Epithelial cell of esophagus (primary cell): ENCODE measurements at places on chromosomes 7 and 10.

DNA sequence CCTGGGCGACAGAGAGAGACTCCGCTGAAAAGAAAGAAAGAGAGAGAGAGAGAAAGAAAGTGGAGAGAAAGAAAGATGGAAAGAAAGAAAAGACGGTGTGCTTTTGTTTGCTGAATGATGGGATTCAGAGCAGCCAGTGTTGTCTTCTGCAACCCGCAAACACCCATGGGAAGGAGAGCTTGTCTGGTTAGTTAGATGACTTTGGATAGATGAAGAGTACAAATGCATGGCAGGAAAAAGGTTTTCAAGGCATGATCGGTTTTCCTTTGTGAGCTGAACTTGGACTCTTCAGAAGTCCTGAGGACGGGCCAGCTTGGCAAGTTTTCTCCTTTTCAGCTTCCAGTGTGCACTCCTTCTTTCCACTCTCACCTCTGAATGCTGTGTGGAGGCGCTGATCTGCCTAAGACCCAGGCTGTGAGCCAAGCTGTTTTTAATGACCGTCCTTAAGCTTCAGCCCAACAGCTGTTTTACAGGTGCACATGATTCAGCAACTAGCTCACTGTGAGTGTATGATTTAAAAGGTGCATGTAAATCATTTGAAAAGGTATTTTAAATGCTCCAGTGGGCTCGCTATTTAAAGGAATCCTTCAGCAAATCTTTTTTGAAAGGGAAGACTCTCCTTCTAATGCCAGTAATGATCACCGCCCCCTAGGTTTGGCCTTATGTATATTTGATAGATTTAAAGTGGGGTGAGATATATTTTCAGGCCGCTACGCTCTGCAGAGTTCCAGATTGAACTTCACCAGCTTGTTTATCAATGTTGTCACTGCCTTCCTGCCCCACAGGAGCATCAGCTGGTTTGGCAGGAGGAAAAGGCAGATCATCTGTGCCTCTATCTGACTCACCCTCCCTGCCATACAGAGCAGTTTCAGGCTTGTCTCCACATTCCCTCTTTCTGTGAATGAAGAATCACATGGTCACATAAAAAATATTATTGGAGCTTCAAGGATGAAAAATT, 115.0 kb downstream of the PLXDC2 start:
- DNase-seq = peak; percentile 94

GRCh38 chr7:95517458-95517857, 31.7 kb downstream of the ASB4 start:
- no peak for DNase-seq

- no peak for DNase-seq
Observed at GRCh38 chr7:150375662-150376521, 3.2 kb upstream of the ZNF775 start.

DNA sequence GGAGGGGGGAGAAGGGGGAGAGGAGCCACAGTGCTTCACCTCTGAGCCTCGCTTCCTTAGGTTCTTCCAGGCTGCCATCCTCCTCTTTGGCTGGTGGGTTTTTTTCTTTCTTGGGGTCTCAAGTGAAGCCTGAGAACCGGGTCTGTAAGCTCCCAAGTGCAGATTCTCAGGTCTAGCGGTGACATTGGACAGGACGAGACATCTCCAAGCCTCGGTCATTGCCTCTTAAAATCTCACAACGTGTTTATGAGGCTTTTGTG, 817 bp upstream of the IL15RA start:
- no peak for DNase-seq
